ENCODE measurements at places on chromosomes 3 and 15.

- no peak for DNase-seq
Observed at GRCh38 chr3:112789787-112790186, 56.9 kb downstream of the CD200R1L start.

DNA sequence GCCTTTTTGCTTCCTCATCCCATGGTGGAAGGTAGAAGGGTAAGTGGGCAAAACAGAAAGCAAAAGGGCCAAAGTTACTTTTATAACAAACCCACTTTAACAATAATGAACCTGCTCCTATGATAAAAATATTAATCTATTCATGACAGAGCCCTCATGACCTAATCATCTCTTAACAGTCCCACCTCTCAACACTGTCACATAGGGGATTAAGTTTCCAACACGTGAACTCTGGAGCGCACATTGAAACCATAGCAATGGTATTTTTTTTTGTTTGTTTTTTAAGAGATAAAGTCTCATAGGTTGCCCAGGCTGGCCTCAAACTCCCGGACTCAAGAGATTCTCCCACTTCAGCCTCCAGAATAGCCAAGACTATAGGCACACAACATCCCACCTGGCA, 30.7 kb downstream of the KATNBL1 start:
- DNase-seq, result no peak

GRCh38 chr15:78040653-78041244, 36.8 kb downstream of the TBC1D2B start:
- DNase-seq, result no peak

GRCh38 chr3:105429034-105429762, 62.5 kb downstream of the ALCAM start:
- DNase-seq, result no peak

GRCh38 chr15:67782691-67782991, 42.7 kb upstream of the SKOR1 start:
- DNase-seq, result no peak

DNA sequence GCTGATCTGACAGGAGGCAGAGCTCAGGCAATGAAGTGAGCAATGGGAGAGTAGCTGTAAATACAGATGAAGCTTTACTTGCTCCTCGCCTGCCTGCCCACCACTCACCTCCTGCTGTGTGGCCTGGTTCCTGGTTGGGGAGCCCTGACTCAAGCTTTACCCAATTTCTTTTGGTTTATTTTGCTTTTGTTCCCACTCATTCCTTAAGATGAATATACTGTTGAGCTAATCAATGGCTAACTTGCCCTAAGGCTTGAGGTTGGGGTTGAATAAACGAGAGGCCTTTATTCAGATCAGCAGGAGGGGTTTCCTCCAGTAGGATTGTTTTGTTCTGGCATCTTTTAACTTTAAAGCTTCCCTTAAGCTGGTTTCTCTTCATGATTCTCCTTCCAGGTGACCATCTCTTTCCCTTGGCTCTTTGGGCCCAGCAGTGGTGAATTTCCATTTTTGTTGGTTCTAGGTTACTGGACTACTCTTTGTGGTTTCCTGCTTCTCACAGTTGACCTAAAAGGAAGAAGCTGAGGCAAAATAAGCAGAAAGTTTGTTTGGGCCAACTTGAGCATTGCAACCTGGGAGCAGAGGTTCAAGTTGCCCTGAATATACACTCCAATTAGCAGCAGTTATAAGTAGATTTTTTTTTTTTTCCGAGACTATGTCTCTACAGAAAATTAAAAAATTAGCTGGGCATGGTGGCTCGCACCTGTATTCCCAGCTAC, 44.4 kb downstream of the STARD9 start:
- no peak for DNase-seq

Data from fibroblast of skin of right quadriceps (primary cell).